ENCODE measurements at places on chromosomes 6 and 20.

GRCh38 chr6:154539593-154540269 is 29.2 kb upstream of the CNKSR3 start:
- no peak for DNase-seq

DNA sequence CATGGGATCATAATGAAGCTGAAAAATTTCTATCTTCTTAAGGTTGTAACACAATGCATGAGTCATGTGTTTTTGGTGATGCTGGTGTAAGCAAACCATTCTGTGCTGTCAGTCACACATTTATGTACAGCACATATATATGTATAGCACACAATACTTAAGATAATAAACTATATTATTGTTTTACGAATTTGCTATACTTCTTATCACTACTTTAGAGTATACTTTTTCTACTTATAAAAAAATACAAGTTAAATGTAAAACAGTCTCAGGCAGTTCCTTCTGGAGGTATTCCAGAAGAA is 920.1 kb upstream of the FLRT3 start:
- DNase-seq, result no peak

GRCh38 chr6:53410508-53411258 is 61.9 kb upstream of the ELOVL5 start:
- DNase-seq, result no peak

DNA sequence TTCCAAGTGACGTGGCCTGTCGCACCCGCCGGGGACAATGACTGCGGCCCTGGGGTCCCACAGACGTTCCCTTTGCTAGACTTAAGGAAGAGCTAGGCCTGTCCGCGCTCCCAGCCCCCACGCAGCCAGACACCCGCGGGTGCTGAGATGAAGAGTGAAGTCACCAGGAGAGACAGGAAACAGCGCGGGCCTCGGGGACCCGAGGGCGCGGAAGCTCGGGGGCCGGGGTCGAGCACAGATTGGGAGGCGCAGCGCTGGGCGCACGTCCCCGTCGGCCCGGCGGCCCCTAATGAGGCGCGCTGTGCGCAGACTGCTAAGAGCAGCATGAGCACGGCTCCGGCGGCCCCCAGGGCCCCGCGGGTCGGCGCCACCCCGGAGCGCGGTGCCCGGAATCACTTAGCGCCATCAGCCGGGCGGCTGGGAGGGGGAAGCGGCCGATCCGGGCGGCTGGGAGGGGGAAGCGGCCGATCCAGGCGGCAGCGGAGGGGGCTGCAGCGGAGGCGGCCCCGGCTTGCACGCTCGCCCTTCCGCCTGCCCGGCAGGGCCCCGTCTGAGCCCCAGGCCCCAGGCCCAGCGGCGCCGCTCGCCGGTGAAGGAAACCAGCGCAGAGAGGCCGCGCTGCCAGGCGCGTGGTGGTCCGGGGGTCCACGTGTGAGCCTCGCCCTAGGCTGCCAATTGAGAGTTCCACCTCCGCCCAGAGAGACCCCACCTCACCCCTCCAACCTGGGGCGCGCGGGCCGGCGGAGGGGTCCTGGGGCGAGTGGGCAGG is 8.3 kb upstream of the AVP start:
- no peak for DNase-seq

DNA sequence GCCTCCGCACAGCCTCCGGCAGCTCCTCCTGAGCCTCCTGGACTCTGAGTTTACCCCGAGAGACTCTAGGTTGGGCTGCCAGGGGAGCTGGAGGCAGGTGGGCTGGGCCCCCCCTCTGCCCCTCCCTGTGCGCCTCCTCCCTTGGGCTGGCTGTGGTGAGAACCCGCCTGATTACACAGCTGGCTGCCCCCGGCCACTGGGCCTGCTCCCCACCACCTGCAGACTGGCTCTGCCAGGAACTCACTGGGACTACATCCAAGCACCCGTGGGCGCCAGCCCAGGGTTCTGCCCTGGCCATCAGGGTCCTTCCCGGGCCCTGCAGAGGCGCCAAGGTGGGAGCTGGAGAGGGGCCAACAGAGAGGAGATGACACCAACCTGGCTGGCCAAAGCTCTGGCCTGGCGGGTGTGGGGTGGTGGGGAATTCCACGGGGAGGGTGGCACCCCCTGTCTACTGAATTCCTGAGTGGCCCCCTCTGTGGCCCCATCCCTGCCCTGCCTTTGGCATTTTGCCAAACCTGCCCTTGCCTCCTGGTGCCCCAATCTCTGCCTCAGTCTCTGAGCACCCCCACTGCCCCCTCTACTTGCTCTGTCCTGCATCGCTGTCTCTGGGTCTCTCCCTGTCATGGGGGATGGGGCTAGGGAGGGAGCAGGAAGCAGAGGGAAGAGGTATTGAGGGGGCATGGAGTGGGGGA is 21.9 kb upstream of the CDH22 start:
- no peak for DNase-seq

DNA sequence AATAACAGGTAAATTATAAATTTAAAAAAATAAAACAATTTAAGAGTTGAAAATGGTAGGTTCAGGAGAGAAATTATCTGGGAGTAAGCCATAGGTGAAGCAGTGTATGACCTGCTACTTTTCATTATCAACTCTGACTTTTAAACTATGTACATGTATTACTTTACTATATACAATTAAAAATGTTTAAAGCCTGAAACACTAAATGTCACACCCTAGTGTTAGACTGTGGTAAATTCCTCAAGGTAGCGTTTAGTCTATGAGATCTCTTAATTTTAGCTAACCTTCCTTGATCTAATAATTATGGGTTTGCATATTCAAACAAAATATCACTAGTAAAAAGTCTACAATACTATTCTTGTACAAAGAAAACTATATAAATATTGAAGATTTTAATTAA is 22.3 kb upstream of the TBC1D32 start:
- DNase-seq, result no peak

DNA sequence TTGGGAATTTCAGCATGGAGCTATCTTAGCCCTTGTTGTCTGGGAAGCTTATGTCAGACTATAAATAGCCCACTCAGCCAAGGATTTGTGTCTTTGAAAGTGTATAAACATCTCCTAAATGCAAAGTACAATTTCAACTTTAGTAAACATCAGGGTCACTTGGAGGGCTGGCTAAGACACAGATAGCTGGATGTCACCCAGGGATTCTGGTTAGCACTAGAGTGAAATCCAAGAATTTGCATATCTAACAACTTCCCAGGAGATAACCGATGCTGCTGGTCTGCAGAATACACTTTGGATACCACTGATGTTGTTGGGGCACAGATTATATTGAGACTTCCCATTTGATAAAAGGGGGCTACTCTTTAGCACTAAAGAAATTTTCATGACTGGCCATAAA is 130.9 kb downstream of the PAX1 start:
- DNase-seq, result no peak

DNA sequence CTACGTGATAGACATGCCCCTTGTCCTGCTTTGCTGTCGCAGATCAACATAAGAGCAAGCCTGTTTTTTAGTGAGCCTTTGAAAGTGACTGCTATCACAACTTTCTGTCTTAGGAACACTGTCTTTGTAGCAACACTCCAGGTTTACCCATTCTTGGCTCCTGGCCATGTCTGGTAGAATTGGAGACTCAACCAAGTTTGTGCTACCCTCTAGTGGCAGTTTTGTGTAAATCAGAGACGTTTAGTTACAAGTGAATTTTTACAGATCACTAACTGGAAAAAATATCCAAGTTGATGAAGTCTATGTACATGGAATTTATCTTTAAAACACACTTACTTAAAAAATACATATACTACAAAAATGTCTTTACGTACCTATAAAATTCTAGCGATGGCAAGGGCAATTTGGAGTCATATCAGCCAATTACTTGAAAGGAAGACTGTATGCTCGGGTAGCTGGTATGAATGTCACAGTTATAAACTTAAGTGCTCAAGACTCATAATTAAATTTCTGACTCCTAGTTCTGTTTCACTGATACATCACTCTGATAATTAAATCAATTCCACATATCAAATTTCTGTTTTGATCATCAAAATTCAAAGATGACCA is 101.4 kb downstream of the ADGB start:
- peak; percentile 73 for DNase-seq

GRCh38 chr6:46541556-46541955 is 50.3 kb upstream of the RCAN2 start:
- no peak for DNase-seq

GRCh38 chr20:32366380-32366779 is 8.2 kb downstream of the ASXL1 start:
- DNase-seq, result no peak

GRCh38 chr6:63509652-63510352 is 62.5 kb upstream of the LOC128125822 start:
- no peak for DNase-seq

GRCh38 chr6:68975064-68975463 is 340.0 kb downstream of the ADGRB3 start:
- no peak for DNase-seq

GRCh38 chr6:3926150-3926482 is 76.9 kb downstream of the FAM50B start:
- no peak for DNase-seq

GRCh38 chr6:21332077-21332476 is 261.5 kb upstream of the SOX4 start:
- DNase-seq, result no peak

GRCh38 chr20:37547912-37548311 is 20.2 kb upstream of the BLCAP start:
- no peak for DNase-seq

- DNase-seq, result no peak
Observed at GRCh38 chr6:91575032-91575431, 988.2 kb upstream of the MAP3K7 start.

- DNase-seq, result no peak
Observed at GRCh38 chr6:129713806-129714333, 3.9 kb upstream of the ARHGAP18 start.

- no peak for DNase-seq
Observed at GRCh38 chr6:167275001-167275400, 16.1 kb upstream of the UNC93A start.

DNA sequence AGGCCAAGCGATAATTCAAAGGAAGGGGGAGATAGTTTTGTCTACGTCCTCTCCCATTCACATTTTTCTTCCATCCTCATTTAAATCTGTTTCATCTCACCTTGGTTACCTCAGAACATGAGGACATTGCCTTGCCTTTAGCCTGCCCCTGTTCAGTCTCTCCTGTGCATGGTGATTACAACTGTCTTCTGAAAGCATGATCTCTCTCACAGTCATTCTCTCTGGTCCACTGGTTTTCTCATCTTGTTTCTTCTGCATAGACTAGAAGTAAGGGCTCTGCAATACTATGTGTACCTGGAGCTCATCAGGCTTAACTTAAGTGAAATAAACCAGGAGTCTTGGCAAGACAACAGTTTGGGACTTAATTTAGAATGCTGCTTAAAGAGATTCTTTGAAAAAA is 31.4 kb downstream of the CLVS2 start:
- no peak for DNase-seq

- no peak for DNase-seq
Observed at GRCh38 chr6:110900028-110900598, 25.5 kb downstream of the AMD1 start.

- peak; percentile 51 for DNase-seq
Observed at GRCh38 chr6:118933855-118934460, 1.0 kb downstream of the MCM9 start.

DNA sequence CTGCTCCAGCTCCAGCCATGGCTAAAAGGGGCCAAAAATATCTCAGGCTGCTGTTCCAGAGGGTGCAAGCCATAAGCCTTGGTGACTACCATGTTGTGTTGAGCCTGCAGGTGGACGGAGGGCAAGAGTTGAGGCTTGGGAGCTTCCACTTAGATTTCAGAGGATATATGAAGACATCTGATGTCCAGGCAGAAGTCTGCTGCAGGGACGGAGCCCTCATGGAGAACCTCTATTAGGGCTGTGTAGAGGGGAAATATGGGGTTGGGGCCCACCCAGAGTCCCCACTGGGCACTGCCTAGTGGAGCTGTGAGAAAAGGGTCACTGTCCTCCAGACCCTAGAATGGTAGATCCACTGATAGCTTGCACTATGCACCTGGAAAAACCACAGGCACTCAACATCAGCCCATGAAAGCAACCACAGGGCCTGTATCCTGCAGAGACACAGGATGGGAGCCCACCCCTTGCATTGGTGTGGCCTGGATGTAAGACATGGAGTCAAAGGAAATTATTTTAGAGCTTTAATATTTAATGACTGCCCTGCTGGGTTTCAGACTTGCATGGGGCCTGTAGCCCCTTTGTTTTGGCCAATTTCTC is 70.5 kb downstream of the NINL start:
- DNase-seq, result no peak

- no peak for DNase-seq
Observed at GRCh38 chr6:124796464-124796970, 165.7 kb upstream of the RNF217 start.

DNA sequence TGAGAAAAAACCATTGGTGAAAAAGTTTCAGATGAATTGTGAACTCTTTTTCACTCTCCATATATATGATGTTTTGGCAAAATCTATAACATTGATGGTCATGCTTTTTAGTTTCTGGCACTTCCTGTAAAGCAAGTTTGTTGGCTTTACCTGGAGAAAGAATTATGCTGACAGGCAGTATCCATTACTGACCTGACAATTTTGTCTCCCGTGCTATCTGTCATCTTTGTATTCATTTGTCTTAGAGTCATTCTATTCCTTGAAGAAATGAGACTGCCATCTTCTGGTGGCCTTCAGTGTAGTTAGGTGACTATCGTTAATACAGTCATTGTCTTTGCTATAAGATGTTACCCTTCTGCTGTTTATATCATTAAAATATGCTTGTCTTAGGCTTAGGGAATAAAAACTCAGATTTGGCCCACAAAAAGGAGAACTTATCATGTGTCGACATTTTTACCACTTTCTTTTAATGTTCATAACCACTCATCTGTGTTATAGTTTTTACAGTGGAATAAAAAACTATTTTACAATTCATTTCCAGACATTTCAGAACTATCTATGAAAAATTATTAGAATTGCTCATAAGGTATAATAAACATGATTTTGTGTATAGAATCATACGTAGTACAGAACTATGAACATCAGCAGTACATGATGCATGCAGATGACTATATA is 707.0 kb downstream of the EPM2A start:
- DNase-seq, result peak; percentile 10

- no peak for DNase-seq
Observed at GRCh38 chr6:26550250-26550993, 12.3 kb downstream of the HMGN4 start.

GRCh38 chr20:19231359-19232035 is 19.1 kb downstream of the SLC24A3 start:
- DNase-seq, result no peak

- peak; percentile 53 for DNase-seq
Observed at GRCh38 chr20:58651946-58652605, 993 bp downstream of the STX16 start.

- no peak for DNase-seq
Observed at GRCh38 chr6:138772596-138773176, 883 bp upstream of the CCDC28A start.

GRCh38 chr20:19079536-19080299 is 132.7 kb upstream of the SLC24A3 start:
- no peak for DNase-seq
